ENCODE measurements at places on chromosomes 1 and 21. TPM values are rescaled to one million over a fixed set of nuclear protein-coding genes. Genes with fewer than 3 reads are reported as not detected.

Gene NPHS2
- polyA plus RNA-seq, result not detected

Gene SPRR1A
- polyA plus RNA-seq, result not detected

Gene ARHGEF2
- 212 TPM for polyA plus RNA-seq

Gene A3GALT2
- not detected for polyA plus RNA-seq

Gene CD160
- 2.6 TPM for polyA plus RNA-seq

Gene RCSD1
- 21.9 TPM for polyA plus RNA-seq

Gene FCER1G
- 15.7 TPM for polyA plus RNA-seq

Gene DCST1
- polyA plus RNA-seq, result 0.79 TPM

Gene WNT2B
- polyA plus RNA-seq, result 3.6 TPM

Gene HCRTR1
- 0.18 TPM for polyA plus RNA-seq

Gene CERS2
- 272 TPM for polyA plus RNA-seq

Gene LORICRIN
- polyA plus RNA-seq, result not detected

DNA sequence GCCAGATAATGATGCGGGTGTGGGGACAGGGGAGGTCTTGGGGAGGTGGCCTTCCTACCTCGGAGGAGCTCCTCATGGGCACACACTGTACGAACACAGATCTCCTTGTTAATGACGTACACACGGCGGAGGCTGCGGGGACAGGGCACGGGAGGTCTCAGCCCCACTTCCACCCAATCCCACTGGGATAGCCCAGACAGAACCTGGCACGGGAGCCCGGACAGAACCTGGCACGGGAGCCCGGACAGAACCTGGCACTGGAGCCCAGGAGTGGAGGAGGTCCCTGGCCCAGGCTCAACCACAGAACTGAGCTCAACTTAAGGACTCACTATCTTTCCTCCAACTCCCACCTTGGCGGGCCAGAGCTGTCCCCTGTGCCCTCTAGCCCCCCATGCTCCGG is 5.2 kb downstream of the MFAP2 start:
- DNase-seq, result no peak

GRCh38 chr1:54994355-54994990 is 4.3 kb upstream of the BSND start:
- no peak for DNase-seq

DNA sequence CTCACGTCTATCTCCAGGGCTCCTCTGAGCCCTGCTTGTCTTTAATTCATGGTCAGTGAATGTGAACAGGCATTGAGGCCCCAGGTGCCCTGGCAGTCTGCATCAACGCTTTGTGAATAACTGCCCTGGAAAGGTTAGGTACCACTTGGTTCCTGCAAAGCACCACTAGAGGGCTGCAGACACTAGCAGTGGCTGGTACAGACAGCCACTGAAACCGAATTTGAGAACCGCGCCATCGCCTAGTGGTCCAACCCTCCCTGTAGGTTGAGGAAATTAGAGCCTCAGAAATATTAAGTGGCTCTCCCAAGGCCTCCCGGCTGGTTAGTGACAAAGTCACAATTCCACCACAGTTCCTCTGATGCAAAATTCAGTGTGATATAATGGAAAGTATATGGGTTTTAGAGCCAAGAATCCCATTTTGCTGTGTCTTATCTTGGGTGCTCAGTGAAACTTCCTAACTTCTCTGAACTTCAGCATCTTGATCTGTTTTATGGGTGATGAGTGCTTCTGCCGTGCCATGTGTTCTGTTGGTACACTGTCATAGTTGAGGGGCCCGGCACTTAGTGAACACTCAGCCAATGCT is 46.2 kb upstream of the BCL9 start:
- DNase-seq, result no peak

- no peak for DNase-seq
Measured at GRCh38 chr1:166189126-166189525, 22.3 kb upstream of the FAM78B start.

- DNase-seq, result no peak
Measured at GRCh38 chr1:98086156-98086555, 165.3 kb upstream of the DPYD start.

- DNase-seq, result no peak
Measured at GRCh38 chr21:25657140-25657539, 18.1 kb downstream of the JAM2 start.

DNA sequence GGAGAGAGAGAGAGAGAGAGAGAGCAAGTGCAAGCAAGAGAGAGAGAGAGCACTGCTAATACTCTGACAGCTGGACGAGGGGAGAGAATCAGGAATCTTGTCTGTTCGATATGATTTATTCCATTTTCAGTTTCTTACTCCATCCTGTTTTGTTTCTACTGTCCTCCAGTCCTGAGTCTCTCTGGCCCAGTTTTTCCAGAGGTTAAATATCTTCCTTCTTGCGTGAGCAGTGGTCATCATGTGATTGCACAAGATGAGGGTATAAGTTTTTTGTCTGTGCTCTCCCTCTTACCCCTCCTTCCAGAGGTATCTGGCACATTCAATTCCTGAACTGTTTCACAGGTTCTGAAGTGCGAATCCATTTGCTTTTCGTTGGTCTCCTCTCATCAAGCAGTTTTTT is 16.8 kb downstream of the UBE2U start:
- no peak for DNase-seq

GRCh38 chr1:212643877-212644276 is 35.3 kb downstream of the ATF3 start:
- no peak for DNase-seq

- no peak for DNase-seq
Measured at GRCh38 chr1:111938536-111938935, 50.9 kb downstream of the KCND3 start.

- DNase-seq, result no peak
Measured at GRCh38 chr21:36966821-36967768, 626 bp upstream of the HLCS start.

GRCh38 chr21:37412603-37413360 is 46.2 kb downstream of the DYRK1A start:
- DNase-seq, result no peak

DNA sequence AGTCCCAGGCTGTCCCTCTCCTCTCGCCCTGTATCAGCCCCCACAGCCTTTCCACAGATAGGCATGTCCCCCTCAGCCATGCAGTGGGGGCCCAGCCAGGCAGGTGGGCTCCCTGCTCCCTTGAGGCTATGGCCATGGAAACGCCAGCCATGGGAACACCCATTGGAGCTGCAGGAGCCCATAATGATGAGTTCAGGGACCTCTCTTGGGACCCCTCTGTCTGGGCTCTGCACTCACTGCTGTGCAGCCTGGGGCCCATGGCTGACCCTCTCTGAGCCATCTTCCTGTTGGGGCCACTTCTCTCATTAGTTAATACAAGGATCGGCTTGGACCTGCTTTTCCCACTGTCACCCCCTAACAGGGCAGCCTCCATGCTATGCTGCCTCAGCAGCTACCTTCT is 33.2 kb downstream of the WNT3A start:
- DNase-seq, result no peak

DNA sequence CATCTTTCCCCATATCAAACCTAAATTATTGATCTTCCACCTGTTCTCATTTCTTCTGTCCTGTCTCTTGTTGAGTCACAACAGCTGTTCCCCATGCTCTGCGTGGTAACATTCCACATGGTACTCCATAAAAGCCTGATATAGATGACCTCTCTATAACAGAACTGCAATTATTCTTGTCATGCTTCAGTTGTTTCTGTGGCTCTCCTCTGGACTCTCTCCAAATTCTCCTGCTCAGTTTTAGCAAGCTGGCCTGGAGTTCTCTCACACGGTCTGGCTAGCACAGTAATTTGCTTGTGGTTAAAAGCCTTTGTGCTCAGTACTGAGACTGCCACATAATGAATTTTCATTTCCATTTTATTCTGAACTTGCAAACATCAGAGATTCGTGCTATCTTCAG is 10.6 kb upstream of the LRRC39 start:
- no peak for DNase-seq

GRCh38 chr1:243316366-243316989 is 60.6 kb downstream of the SDCCAG8 start:
- DNase-seq, result peak; percentile 10

DNA sequence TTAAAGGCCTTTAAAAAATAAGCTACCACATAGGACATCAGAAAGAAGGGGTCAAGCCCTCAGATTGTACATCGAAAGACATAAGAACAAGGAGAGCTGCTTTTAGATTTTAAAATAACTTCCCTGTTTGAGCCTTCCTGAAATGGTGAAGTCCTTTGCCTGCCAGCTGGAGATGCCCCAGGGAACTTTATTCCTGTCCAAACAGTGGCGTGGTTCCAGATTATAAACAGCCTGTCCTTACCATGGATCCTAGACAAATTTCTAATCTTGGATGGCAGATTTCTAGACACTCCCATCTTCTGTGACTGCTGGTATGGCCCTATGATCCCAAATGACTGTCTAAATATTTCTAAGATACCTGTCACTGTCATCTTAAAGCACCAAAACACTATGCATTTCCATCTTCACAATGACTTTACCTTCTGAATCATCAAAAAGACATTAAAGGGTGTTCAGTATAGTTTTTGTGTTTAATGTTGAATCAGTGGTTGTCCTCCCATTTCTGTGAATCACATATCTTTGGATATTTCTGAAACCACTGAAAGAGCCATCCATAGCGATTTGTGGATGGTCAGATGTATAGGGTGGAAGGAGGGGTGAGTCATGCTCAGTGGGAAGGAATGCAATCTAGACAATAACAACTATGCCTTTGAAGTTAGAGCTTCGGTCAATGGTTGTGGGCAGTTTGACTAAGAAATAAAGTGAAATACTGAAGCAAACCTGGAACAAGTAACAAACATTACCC is 23.2 kb downstream of the ILDR2 start:
- no peak for DNase-seq

DNA sequence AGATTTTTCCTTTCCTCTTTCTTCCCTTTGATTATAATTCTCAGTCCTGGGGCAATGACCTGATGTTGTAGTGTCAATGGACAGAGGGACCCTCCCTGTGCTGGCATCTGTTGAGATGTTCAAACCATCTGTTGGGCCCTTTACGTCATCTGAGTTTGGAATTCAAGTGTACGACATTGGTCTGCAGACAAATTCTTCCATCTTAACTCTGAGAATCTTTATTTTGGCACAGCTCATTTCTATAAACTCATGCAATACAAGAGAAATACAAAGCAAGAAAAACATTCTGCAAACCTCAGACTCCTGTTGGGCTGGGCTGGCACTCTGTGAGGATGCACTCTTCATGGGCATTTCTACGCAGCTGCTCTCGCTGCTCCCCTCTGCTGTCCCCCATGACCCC is 54.2 kb downstream of the IFI44 start:
- no peak for DNase-seq

GRCh38 chr21:26068776-26069175 is 101.8 kb downstream of the APP start:
- DNase-seq, result no peak

DNA sequence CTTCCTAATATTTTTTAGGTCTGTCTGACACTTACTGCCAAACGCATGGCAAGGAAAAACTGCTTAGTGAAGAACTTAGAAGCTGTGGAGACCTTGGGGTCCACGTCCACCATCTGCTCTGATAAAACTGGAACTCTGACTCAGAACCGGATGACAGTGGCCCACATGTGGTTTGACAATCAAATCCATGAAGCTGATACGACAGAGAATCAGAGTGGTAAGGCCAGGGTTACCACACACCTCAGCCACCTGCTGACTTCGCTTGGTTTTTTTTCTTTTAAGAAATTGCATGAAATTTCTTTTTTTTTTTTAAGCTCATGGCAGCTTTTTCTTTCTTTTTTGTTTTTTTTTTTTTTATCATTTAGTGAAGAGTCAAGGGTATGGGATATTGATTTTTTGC is 17.2 kb downstream of the ATP1A1 start:
- no peak for DNase-seq

DNA sequence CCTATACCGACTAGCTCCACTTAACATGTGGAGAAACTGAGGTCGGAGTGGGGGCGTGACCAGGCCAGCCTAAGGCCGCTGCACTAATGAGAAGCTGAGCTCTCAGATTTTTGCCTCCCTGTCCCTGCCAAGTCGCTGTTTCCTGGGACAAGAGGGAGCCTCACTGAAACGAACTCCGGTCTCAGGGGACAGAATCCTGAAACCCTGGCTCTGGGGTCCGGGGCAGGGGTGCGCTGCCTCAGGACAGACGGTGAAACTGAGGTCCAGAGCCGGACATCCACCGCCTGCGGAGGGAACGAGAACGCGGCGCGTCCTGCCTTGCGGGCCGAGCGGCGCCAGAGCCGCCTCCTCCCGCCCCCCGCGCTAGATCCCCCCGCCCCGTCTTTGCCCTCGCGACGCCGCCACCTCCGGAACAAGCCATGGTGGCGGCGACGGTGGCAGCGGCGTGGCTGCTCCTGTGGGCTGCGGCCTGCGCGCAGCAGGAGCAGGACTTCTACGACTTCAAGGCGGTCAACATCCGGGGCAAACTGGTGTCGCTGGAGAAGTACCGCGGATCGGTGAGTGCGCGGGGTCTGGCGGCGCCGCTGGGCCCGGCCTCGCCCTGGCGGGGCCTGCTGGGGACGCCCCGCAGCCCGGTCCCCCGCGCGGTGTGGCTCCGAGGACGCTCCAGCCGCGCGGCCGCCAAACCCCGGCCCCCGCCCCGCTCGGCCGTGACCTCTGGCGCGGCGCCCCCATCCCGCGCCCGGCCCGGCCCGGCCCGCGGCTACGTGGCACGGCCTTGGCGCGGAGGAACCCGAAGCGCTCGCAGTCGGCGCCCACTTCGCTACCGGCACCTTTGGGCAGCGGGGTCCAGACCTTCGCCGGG is at the start of gene GPX7:
TSS of gene GPX7 (plus strand) at position 381 of the 865 bp plus-strand sequence. CDS start at position 420, 39 bp downstream.
- peak; percentile 55 for DNase-seq

GRCh38 chr1:216193839-216194443 is 229.3 kb downstream of the USH2A start:
- no peak for DNase-seq

DNA sequence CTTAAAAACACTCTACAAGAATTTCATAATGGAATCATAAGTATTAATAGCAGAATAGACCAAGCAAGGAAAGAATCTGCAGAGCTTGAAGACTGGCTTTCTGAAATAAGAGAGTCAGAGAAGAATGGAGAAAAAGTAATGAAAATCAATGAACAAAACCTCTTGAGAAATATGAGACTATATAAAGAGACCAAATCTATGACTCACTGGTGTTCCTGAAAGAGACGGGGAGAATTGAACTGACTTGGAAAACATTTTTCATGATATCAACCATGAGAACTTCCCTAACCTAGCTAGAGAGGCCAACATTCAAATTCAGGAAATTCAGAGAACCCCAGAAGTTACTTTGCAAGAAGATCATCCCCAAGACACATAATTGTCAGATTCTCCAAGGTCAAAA is 85.6 kb downstream of the GDAP2 start:
- no peak for DNase-seq

DNA sequence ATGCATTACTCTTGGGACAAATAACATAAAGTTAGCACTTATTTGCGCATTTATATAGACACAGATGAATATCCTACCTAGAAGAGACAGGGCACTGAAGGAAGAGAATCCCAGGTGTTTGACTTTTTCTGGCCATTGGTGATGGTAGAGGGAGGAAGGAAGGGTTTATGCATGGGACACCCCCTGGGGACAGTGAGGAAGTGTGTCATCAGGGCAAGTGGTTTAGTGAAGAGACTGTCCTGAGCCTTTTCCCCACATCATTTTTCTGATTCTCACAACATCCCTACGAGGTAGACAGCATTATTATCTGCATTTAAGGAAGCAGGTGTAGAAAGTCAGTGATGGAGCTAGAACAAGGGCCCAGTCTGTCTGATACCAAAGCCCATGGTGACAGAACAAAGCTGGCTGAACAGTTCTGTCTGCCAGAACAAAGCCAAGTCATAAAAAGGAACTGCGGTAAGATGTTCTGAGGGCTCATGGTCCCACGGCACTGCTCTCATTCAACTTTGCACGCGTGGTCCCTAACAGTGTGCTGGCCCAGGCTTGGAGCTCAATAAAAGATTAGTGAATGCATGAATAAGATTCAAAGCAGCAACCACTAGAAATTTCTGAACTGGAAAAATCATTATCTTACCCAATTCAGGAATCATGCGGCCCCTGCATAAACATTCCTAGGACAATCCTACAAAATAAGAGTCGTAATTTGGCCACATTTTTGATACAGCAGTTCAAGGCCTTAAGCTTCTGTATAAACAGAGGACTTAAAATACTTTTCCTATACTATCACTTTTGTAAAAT is 12.2 kb upstream of the CDC42BPA start:
- DNase-seq, result no peak

All from left lung (tissue), 14 donors.